Adrenal gland (tissue), 19 donors: ENCODE measurements at places on chromosomes 11 and 22.

- DNase-seq = peak; percentile 75
- H3K4me3 ChIP-seq = no peak overlapping the region
- no peaks in the 10 kb centered on the region for H3K27me3 ChIP-seq
These were observed 145.0 kb downstream of the CCDC34 start for GRCh38 chr11:27217948-27218420.

DNA sequence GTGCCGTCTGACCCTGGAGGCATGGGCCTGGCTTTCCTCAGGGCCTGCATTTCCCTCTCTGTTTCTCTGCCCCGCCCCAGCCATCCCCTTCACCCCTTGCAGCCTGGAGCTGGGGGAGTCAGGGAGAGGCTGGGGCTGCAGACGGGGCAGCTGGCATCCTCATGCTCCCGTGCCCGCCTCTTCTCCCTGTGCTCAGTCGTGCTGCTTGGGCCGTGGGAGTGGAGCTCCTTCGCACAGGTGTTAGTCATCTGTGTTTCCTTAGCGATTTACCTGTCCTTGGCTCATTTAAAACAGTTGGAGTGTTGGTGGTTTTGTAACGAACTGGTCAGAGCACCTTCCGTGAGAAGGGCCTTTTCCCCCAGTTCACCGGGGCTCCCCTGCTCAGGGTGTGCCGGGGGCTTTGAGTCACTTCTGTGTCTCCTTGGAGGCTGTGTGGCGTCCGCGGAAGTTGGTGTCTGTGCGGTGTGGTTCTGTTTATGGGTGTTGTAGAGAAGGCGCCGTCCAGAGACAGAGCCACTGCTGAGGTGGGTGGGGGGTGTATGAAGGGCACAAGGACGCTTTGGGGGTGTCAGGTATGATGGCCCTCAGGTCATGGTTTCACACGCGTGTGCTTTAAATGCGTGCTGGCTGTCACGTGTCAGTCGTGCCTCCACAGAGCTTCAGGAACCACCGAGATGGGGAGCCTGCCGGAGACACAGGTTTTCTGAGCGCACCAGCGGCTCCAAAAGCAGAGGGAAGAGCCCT, 19.5 kb downstream of the BRSK2 start:
- H3K27me3 ChIP-seq = no peaks in the 10 kb centered on the region
- H3K27ac ChIP-seq = no peak overlapping the region
- H3K4me3 ChIP-seq = no peak overlapping the region
- no peaks in the 10 kb centered on the region for H3K36me3 ChIP-seq
- H3K4me1 ChIP-seq = no peaks in the 10 kb centered on the region
- DNase-seq = no peak

DNA sequence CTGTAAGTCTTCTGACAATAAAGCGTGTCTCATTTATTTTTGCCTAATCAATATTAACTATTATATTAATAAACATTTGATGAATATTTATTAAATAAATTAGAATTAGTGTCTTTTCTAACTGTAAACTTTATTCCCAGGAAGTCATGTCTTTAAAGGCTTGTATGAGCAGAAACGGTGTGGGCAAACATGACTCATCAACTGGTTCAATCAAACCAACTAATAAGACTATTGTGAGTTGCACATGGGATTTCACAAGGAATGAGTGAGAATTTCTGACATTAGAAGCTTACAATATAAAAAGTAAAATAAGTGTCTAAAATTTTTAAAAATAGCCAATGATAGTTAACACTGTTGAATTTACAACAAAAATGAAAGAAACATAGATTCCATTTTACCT, 259.2 kb upstream of the CTSC start:
- no peak overlapping the region for H3K4me3 ChIP-seq
- no peaks in the 10 kb centered on the region for H3K36me3 ChIP-seq
- H3K27me3 ChIP-seq = no peaks in the 10 kb centered on the region
- no peak overlapping the region for H3K27ac ChIP-seq
- no peak for DNase-seq
- no peaks in the 10 kb centered on the region for H3K4me1 ChIP-seq

- no peak for DNase-seq
- no peak overlapping the region for H3K4me3 ChIP-seq
- no peaks in the 10 kb centered on the region for H3K36me3 ChIP-seq
- H3K4me1 ChIP-seq = no peaks in the 10 kb centered on the region
These were observed 398.4 kb downstream of the CTTN start for GRCh38 chr11:70796648-70797227.
